ENCODE measurements at places on chromosomes 1 and 21.

DNA sequence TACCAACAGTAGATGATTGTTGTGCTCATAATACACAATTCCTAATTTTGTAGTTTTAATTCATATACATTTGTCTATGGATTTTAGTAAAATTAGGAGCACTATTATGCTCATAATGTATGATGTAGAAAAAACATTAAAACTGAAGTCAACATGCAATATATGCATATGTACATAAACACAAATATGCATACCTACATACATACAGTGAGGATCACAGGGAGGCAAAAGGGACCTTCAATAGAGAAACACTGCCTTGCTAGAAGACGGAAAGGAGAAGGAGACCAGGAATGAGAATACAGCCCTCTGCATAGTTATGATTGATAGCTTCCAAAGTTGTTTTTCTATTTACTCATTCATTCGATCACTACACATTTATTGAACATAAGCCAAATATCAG is 606.5 kb downstream of the LMO4 start:
- DNase-seq: no peak

- no peak for DNase-seq
Observed at GRCh38 chr1:223429313-223429731, 36.1 kb downstream of the CCDC185 start.

DNA sequence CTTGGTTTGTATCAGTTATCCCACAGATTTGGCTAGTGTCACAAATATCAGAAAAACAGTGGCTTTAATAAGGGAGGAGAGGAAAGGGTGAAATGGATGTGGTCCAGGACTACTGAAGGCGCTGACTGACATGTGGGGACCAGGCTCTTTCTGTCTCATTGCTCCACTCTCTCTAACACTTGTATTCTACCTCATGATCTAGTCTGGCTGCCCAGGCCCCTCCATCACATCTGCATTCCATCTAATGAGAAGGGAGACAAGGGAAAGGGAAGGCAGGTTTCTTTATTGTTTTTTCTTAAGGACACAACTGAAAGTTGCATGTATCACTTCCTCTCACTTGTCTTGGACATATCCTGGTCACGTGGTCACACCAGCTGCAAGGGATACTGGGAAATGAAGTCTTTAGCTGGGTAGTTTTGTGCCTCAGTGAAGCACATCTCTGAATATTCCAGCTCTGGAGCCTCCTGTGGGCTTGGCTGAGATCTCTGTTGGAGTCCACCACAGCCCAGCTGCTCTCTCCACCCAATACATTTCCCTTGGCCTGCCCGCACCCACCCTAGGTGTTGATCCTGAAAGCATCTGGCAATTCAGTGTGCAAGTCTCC is 42.0 kb upstream of the PADI2 start:
- DNase-seq: no peak

DNA sequence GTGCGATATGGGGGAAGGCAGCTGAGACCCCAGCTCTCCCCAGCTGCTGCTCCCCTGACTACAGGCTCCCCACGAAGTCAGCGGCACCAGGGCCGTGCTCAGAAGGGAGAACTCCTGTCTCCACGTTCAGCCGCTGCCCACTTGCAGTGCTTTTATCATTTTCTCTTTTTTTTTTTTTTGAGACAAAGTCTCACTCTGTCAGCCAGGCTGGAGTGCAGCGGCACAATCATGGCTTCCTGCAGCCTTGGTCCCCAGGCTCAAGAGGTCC is 933 bp upstream of the FTCD start:
- DNase-seq: no peak

GRCh38 chr21:37767984-37768383 is 148.3 kb downstream of the KCNJ6 start:
- DNase-seq: no peak

DNA sequence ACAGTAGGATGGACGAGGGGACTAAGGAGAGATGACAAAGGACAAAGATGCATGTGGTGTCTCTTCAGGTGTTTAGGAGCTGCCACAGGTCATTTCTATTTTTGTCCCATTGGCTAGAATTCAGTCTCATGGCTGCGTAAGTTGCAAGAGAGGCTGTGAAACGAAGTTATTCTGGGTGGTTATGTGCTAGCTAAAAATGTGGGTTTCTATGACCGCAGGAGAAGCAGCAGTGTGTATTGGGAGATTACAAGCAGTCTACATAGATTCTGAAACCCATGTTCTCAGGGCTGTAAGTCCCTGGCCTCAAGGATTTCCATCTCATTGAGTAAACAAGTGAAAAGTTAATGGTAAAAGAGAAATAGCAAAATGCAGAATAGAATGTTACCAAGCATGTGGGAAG is 110.7 kb downstream of the SPATA46 start:
- DNase-seq: no peak

GRCh38 chr1:165637427-165637826 is 6.4 kb downstream of the MGST3 start:
- no peak for DNase-seq

- no peak for DNase-seq
Observed at GRCh38 chr1:87523466-87523865, 194.8 kb downstream of the LMO4 start.

GRCh38 chr1:221921936-221922335 is 180.0 kb upstream of the DUSP10 start:
- DNase-seq: no peak

DNA sequence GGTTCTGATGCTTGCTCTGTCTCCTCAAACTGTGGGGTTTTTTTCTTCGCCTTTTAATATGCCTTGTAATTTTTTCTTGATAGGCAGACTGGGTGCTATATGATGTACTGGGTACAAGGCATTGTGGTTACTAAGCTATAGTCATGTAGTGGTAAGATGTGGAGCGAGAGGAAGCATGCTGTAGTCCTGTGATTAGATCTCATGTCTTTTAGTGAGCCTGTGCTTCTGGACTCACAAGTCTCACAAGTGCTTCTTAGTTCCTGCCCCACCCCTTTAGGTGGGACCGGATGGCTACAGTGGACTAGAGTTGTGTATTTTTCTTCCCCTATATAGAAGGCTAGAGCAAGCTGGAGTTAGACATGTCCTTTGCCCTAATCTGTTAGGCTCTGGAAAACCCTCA is 178.7 kb downstream of the DNM3 start:
- no peak for DNase-seq

DNA sequence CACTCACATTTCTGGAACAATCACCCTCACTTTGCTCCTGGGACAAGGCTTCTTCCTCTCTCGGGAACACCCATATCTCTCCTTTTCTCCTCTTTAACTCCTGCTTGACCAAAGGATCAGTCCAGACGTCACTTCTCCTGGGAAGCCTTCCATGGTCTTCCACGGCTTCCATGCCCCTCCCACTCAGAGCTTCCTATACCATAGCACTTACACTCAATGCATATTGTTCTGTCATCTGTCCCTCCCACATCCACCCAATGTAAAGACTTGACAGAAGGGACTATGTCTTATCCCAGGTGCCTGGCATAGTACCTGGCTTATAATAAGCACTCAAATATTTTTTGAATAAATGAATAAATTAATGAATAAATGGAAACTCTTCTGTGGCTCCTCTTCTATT is 28.2 kb downstream of the CD34 start:
- DNase-seq: no peak

- no peak for DNase-seq
Observed at GRCh38 chr1:208600456-208601190, 356.4 kb upstream of the PLXNA2 start.

DNA sequence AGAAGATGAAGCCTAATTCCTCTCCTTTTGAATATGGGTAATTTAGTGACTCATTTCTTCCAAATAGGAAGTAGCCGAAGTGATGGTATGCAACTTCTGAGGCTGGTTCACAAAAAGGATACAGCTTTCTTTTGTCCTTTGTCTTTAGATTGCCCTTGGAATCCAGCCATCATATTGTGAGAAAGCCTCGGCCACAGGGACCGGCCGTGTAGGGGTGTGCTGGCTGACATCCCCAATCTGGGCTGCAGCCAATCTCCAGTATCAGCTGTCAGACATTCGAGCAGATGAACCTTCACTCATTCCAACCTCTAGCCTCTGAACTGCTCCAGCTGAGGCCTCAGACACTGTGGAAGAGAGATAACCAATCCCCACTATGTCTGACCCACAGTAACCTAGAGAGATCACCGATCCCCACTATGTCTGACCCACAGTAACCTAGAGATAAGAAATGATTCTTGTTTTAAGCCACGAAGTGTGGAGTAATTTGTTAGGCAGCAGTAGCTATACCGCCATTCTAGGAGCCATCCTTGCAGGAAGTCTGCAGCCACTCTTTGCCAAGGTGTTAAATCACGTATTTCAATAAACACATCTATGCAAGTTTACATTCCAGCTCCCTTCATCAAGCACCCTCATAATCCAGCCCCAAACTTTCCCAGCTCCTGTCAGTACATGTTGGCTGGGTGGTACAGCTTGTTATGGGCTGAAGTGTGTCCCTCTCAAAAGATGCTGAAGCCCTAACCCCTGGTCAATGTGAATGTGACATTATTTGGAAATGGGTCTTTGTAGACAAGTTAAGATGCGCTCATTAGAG is 2.9 kb upstream of the DIP2A start:
- no peak for DNase-seq

- DNase-seq: peak; percentile 33
Observed at GRCh38 chr1:181104790-181105133, 16.3 kb downstream of the IER5 start.

- DNase-seq: no peak
Observed at GRCh38 chr1:183736343-183736742, 68.6 kb upstream of the RGL1 start.

GRCh38 chr1:234368320-234369032 is 4.8 kb upstream of the COA6 start:
- DNase-seq: no peak

DNA sequence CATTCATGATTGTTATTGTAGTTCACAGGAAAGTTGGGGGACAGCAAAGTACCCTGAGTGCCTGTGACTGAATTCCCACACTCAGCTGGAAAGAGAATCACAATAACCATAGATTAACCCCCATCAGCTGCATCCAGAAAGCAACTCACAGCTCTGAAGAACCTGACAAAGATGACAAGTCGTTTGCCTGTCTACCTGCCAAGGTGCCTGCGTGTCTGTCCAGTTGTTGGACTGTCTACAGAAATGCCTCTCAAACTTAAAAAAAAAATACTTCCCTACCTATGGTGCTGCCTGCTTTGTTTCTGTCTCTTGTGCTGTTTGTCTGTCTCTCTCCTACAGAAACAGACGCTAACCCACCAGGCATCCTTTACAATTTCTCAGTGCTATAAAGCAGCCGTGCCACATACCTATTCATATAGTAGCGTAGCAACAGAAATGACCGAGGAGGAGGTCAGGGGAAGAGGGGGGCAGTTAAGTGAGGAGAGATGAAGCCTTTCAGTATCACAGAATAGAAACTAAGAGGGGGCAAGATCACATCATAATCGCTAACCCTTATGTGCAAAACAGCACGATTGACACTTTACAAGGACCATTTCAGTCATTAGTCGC is 154.6 kb upstream of the HMGB4 start:
- DNase-seq: no peak

DNA sequence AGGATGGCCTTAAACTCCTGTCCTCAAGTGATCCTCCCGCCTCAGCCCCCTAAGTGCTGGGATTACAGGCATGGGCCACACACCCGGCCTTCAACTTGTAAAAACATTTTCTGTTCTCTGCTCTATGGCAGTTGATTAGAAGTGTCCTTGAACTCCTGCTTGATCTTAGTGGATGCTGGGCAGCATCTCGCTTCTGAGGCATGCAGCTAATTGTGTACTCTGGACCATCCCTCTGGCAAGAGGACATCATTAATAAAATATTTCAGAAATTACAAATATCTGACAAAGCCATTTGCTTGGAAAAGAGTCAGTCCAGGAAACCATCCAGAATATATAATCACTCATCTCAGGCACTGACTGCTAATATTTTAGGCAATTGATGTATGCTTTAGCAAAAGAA is 8.1 kb downstream of the NGF start:
- DNase-seq: no peak

DNA sequence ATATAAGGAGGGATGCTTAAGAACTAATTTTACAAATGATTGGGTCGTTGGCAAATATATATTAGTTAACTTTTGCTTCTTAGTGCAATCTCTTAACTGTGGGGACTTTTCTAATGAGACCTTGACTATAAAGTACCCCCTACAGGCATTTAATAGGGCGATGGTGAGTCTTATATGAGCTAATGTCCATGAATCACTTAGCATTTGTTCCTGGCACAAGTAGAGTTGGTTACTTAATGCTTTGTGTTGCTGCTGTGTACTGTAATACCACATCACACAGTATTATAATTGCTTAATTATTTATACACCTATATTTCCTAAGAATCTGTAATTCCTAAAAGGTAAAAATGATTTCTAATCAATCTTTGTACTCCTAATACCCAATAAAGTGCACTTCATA is 25.3 kb upstream of the TMCO1 start:
- DNase-seq: no peak

GRCh38 chr1:177476676-177477075 is 305.9 kb downstream of the BRINP2 start:
- DNase-seq: no peak

- DNase-seq: no peak
Observed at GRCh38 chr1:168410464-168410863, 129.8 kb downstream of the TBX19 start.

GRCh38 chr1:22608361-22608760 is 28.1 kb upstream of the C1QA start:
- DNase-seq: no peak

- DNase-seq: no peak
Observed at GRCh38 chr21:26025536-26026512, 144.7 kb downstream of the APP start.

DNA sequence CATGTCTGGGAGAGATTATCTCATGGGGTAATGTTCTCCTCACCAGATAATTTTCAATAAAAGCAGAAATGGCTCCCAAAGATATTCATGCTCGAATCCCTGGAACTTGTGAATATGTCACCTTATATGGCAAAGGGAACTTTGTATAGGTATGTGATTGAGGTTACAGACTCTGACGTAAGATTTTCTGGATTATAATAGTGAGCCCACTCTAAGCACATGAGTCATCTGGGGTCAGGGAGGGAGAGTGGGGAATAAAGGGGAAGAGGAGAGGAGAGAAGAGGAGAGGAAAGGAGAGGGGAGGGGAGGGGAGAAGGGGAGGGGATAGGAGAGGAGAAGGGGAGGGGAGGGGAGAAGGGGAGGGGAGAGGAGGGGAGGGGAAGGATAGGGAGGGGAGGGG is 1193.9 kb downstream of the PLA2G4A start:
- no peak for DNase-seq

- no peak for DNase-seq
Observed at GRCh38 chr1:93616996-93617669, 64.5 kb downstream of the BCAR3 start.

DNA sequence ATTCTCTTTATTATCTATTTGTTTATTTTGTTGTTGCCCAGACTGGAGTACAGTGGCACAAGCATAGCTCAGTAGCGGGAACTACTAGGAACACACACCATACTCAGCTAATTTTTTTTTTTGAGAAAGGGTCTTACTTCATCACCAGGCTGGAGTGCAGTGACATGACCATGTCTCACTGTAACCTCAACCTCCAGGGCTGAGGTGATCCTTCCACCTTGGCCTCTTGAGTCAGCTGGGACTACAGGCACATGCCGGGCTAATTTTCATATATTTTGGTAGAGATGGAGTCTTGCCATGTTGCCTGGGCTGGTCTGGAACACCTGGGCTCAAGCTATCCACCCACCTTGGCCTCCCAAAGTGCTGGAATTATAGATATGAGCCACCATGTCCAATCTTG is 5.3 kb upstream of the TXNIP start:
- no peak for DNase-seq
